ENCODE measurements at places on chromosomes 16 and 17.

GRCh38 chr17:58277802-58278595 is 2.7 kb downstream of the MPO start:
- no peak for DNase-seq

DNA sequence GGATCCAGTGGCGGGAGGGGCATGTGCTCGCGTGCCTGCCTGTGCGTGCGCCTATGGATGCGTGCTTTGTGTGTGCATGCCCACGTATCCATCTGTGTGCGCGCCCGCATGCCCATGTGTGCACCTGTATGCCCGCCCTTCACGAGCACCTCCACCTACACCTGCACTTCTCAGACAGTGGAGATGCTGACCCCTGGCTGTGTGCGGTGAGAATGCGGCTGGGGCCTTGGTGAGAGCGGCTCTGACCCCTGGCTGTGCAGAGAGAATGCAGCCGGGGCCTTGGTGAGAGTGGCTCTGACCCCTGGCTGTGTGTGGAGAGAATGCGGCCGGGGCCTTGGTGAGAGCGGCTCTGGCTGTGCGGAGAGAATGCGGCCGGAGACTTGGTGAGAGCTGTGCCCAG is 33.9 kb downstream of the AXIN1 start:
- no peak for DNase-seq

- DNase-seq, result no peak
These were observed 18.6 kb downstream of the ALOX12B start for GRCh38 chr17:8068736-8069586.

DNA sequence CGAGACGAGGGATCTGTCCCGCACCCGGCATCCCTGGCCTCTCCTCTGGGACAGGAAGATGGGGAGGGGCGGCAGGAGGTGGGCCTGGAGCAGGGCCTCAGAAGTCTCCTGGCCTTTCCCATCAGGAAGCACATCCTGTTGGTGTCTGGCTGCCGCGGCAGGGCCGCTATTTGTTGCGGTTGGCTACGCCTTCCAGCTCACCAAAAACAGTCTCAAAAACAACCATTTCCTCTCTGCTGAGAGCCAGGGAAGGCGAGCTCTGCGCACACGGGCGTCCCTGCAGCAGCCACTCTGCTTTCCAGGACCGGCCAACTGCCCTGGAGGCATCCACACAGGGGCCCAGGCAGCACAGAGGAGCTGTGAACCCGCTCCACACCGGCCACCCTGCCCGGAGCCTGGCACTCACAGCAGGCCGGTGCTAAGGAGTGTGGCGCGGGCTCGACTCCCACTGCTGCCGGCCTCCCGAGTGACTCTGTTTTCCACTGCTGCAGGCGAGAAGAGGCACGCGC is at the start of gene TMEM204:
TSS of gene TMEM204 (plus strand) at position 224 of the 509 bp plus-strand sequence. CDS start 610 bp downstream, outside the sequence.
- DNase-seq, result no peak

DNA sequence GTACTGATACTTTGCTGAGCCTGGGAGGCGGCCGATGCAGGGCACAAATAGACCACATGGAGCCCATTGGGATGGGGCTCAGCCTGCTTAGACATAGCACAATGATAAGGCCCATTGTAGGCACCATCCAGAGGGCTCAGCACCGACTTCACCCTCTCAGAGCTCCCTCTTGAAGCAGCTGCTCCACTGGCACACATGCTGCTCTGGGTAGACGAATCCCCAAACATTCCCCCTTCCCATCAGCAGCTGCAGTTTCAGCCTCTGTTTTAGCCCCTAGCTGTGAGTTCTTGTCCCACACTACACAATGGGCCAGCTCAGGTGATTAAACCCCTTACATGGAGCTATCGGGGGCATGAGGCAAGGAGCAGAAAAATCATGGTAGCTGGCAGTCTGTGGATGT is 174.1 kb downstream of the RGS9 start:
- DNase-seq, result no peak

DNA sequence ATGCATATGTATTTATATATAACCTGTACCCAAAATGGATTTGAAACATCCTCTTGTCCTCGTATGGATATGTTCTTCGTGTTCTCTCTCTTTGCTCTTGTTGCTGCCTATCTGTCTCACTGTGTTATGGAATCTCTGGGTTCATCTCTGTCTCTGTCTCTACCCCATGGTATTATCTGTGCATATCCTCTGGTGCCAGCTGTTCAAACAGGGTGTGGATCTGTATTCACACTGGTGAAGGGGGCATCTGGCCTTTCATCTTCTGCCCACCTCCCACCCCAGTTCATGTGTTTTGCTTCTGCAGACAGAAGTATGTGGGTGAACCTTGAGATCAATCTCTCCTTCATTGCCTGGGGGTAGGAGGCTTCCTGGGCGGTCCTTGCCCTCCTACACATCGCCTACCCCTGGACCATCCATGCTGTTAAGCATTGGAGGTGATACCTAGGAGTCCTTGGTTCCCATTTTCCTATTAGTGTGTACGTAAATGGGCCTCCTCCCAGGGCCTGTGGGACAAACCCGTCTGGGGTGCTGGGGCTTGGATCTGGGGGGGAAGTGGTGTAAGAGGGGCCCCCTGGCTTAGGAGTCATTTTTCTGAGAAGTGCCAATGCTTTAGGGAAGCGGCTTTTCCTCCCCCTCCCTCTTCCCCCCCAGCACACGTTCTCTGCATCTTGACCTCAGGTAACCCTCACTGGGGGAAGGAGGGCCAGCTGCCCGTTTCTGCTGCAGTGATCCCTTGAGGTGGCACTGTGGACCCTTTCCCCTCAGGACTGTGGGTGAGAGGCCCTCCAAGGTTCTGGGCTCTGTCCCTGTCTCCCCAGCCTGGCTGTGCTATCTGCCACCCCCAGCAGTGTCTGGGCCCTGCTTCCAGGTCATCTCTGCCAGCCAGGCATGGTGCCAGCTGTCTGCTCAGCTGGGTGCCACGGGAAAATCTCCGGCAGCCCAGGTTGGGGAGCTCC is 21.1 kb downstream of the RARA start:
- peak; percentile 34 for DNase-seq

- DNase-seq, result no peak
These were observed 27.5 kb downstream of the CEP131 start for GRCh38 chr17:81194941-81195901.

GRCh38 chr17:49696233-49696761 is 11.5 kb downstream of the SLC35B1 start:
- no peak for DNase-seq

- DNase-seq, result no peak
These were observed 19.0 kb upstream of the OSGIN1 start for GRCh38 chr16:83933885-83934683.

GRCh38 chr16:29745853-29746345 is at the start of gene C16orf54:
TSS of gene C16orf54 (minus strand) at chr16:29745990. CDS start at chr16:29744951, 1,039 bp downstream.
- no peak for DNase-seq

GRCh38 chr16:61834082-61834481 is 202.2 kb downstream of the CDH8 start:
- DNase-seq, result no peak

GRCh38 chr16:31112711-31113110 is 4.5 kb downstream of the BCKDK start:
- no peak for DNase-seq

GRCh38 chr17:45135978-45136791 is 698 bp downstream of the ACBD4 start:
- no peak for DNase-seq

DNA sequence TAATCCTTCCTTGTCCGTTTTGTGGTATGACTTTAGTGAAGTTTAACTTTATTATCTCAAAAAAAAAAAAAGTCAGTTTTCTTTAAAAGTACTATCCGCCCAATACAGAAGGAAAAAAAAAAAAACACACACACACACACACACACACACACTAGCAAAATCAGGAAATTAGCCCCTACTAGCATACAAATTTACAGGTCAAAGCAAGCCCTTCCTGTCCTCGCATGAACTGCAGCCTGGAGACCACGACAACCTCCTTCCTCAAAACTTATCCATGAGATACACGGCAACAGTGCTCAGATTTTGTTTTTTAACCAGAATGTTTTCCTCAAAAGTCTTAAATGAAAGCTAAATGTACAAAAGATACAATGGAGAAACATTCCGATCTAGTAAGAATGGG is 16.2 kb downstream of the NCOR1 start:
- no peak for DNase-seq

- DNase-seq, result no peak
These were observed 195.0 kb upstream of the ELAC2 start for GRCh38 chr17:13212860-13213259.

DNA sequence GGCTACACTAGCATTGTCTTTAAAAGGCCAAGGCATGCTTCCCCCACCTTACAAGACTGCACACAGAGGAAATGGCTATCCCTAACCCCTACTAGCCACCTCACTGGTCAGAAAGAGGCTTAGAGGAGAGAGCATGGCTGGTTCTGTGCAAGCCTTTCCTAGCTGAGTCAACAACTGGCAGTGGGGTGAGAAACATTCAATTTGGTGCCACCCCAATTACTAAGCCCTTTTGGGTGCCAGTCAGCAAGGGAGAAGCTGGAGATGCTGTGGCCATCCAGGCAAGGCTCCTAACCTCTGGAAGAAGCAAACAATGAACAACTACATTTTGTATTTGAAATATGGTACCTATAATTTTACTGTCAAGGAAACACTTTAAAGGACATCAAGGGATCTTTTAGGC is 4.7 kb upstream of the KAT7 start:
- DNase-seq, result no peak

GRCh38 chr16:2686912-2687507 is 4.7 kb downstream of the KCTD5 start:
- DNase-seq, result no peak

GRCh38 chr16:19123535-19124178 is 9.9 kb downstream of the ITPRIPL2 start:
- no peak for DNase-seq

- DNase-seq, result peak; percentile 99
These were observed 265.5 kb downstream of the PARN start for GRCh38 chr16:14364386-14365199.

Data from RCC 7860 (cell line).